Activated T-cell treated with anti-CD3 and anti-CD28 coated beads for 24 hours (primary cell): ENCODE measurements at places on chromosomes 16 and 17.

- DNase-seq: no peak
These were observed 4.1 kb downstream of the AOC3 start for GRCh38 chr17:42855048-42855596.

DNA sequence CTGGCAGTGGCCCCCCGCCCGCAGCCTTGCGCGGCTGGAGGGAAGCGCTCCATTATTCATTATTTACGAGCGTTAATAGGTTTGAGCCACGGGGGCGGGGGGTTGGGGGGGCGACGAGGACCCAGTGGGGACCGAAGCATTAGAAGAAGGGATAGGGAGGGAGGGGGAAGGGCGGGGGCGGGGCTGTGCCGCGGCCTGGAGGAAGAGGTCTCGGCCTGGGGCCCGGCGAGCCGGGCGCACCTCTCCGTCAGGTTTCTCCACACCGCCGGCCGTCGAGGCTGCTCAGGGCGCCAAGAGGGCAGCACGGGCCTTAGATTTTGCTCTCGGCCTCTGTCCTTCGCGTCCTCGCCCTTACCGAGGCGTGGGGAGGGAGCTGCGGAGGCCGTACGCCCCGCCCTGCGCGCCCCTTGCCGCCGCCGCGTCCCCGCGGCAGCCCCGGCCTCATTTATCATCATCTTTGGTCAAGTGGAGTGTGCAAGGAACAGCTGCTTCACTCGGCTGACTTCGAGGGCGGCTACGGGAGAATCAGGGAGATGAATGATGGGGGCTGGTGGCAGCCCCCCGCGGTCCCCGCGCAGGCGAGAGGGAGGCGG, 54.2 kb downstream of the SREBF1 start:
- DNase-seq: no peak

DNA sequence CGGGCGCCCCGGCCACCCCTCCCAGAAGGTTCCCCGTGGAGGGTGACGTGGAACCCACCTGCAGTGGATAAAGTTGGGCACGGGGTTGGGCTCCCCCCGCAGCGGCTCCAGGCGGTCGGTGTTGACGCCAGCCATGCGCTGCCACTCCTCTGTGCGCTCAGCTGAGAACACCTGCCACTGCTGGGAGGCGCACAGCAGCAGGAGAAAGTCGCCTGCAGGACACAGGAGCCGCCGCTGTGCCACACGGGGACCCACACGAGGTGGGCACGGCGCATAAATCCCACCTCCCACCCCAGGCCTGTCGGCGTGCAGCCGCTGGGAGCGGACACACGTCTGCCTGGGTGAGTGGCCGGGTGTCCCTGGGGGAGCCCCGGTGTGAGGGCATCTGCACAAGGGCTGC, 20.7 kb downstream of the CTU2 start:
- no peak for DNase-seq

DNA sequence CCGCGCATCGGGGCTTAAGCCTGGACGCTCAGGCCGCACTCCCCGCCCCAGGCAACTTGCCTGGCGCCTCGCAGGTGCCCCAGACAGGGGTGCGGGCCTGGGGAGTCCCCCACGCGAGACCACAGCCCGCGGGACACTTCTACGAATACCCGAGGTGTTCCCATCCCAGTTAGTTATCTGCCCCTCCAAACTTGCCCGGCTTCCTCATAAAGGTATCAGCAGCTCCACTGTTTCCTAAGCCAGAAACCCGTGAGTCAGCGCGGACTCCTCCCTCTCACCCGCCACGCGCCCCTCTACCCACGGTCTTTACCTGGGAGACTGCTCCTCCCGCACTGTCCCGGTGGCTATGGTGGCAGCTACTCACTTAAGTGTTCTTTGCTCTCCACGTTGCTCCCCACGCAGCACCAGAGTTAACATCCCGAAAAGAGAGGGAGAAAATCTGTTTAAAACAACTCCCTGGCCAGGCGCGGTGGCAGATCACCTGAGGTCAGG, 1.0 kb upstream of the CREBBP start:
- DNase-seq: no peak

- DNase-seq: no peak
These were observed 6.9 kb upstream of the GJD3 start for GRCh38 chr17:40371261-40371929.
